ENCODE measurements at places on chromosomes 2 and 18.

GRCh38 chr18:22523481-22523880 is 105.8 kb upstream of the CTAGE1 start:
- DNase-seq = no peak

DNA sequence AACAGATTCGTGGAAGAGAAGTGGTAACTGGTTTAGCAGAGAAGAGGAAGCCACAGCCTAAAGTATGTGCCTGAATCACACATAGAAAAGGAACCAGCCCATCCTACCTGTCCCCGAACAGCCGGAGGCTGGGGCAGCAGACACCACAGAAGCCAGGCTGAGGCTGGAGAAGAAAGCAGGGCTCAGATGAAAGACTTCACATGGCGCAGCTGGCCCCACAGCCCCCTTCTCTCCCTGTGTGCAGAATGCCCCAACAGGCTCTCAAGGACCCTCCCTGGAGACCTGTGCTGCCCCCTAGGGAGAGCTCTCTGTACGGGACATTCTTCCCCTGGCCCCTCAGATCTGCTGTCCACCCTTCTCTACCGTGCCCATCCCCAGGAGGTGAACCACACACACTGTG is 83.5 kb upstream of the RAB12 start:
- no peak for DNase-seq

GRCh38 chr18:55997151-55997561 is 409.2 kb upstream of the TCF4 start:
- no peak for DNase-seq

DNA sequence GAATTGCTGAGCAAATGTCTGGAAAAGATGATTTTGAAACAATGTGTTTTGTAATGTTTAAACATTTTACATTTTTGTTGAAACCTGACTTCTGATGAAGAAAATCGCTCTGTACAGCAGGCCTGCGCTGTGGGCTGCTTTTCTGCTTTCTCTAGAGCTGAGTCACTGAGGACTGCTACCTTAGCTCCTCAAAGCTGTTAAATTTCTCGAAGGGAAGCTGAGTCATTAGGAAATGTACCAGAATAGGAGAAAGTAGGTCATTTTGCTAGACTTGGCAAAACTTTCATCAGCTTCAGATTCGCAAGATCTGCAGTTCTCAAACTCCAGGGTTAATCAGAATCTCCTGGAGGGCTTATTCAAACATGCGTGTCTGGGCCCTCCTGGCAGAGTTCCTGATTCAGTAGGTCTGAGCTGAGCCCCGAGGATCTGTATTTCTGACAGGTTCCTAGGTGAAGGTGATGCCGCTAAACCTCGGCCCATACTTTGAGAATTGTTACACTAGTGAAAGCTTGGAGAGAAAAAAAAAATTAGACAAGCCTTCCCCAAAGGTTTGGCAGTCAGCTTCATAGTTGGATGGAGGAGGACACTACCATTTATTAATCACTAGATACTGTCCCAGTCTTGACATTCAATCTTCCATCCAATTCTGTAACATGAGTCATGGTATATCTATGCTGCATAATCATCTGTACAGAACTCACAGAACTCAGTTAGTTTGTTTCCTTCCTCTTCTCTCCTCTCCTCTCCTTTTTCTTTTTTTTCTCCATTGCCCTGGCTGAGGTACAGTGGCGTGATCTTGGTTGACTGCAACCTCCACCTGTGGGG is 297.6 kb downstream of the PARD3B start:
- DNase-seq = no peak

DNA sequence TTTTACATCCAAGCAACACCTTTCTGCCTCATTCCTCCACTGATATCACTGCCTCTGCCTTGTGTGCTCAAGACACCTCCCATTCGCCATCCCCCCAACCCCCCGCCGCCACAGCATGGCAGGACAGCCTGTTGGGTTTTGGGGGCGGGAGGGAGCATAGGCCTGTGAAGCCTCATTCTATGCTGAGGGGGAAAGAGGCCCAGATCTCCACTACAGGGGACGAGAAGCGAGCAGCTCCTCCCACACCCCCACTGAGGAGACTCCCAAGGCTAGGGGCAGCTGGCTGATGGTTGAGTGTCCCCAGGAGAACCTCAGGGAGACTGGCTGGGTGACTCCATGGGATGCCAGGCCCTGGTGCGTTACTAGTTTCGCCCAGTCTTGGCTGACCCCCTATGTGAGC is 214.3 kb upstream of the SIX2 start:
- no peak for DNase-seq
